ENCODE measurements at places on chromosomes 2 and 18.

- no peak for DNase-seq
Measured at GRCh38 chr2:134314681-134315368, 61.0 kb downstream of the MGAT5 start.

- DNase-seq = no peak
Measured at GRCh38 chr2:99660616-99661406, 171.0 kb upstream of the REV1 start.

DNA sequence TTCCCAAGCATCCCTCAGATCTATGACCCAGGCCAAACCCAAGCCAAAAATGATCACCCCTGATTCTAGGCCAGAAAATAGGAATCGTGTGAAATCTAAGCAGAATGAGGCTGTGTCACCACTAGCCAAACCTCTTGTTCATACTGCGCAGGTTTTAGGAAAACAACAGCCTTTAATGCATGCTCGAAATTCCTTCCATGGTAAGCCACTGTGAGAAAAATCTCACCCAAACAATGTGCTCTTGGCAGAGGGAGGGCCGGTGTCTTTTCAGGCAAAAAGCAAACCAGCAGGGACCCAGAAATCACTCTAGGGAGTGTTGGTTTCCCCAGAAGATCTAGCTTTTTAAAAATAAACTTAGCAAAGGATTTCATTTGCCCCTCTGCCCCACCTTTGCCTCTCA is 71.2 kb upstream of the FOSL2 start:
- DNase-seq = no peak

DNA sequence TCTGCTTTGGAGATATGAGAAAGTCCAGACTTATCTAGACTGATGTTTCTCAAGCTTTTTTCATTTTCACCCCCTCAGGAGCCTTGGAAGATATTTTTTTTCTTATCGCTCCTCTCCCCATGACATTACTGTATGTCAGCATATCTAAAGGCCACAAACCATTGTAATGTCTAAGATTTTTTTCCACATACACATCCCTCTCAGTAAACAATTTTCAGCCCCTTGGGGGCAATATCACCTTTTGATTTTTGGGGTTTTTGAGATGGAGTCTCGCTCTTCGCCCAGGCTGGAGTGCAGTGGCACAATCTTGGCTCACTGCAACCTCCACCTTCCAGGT is 60.3 kb upstream of the REL start:
- DNase-seq = no peak

DNA sequence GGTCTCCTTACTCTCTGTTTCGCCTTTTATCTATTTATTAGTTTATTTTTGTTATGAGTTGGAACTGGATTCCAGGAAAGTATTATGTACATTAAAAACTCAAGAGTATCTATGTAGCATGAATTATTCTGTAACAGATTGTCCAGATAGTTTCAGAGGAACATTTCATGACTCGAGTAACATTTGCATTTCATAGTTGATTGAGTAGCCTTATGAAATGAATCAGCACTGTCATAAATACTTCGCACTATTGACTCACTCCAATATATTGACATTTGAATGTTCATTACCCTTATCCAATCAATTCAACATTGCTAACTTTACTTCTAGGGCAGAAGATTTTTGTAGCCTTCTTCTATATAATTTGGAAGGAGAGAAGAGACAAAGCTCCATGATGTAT is 11.3 kb upstream of the VRK2 start:
- DNase-seq = no peak

- no peak for DNase-seq
Measured at GRCh38 chr2:212709280-212709679, 170.7 kb upstream of the ERBB4 start.

- no peak for DNase-seq
Measured at GRCh38 chr2:96147593-96148201, 2.5 kb upstream of the DUSP2 start.

DNA sequence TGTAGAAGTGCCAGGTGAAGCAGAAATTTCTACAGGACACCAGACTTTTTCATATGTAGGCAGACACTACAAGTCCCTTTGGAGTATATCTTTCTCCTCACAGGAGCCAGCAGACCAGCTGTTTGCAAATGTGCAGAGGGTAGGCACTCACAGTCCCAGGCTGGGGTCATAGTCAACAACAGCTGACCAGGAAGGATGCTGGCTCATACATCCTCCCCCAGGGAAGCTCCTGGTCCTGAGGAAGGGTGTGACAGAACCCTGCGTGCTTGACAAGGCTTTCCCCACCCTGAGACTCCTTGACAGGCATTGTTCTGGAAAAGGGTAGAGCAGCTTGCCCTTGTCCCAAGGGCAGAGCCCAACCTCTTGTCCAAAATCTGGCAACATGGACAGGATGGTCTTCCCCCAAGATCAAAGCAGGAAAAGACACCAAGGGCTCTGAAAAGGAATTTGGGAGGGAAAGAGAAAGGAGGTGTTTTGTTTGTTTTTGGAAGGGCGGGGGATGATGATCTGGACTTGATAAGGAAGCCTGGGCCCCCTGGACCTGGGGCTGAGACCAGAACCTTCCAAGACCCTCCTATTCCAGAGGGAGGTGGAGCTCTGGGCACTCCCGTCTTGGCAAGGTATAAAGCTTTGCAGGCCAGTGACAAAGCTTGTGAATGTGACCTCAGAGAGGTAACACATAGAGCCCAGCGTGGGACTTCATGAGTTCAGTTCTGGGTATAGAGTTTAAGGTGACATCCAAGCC is 87.1 kb downstream of the GFPT1 start:
- no peak for DNase-seq

DNA sequence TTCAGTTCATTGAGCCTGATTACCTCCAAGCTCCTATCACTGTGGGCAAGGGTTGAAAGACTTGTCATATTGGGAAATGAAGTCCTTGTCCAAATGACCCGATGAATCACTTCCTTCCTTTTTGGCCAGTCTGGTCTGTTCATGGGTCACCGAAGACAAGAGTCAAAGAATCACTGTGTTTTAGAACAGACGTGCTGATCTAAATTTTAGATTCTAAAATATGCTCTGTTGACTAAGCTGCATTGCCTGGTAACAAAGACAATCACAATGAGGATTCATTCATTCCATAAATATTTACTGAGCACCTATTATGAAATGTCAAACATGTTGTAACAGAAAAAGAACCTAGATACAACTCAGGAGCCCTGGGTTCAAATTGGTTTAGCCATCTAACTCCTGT is 99.4 kb upstream of the RND3 start:
- DNase-seq = no peak

DNA sequence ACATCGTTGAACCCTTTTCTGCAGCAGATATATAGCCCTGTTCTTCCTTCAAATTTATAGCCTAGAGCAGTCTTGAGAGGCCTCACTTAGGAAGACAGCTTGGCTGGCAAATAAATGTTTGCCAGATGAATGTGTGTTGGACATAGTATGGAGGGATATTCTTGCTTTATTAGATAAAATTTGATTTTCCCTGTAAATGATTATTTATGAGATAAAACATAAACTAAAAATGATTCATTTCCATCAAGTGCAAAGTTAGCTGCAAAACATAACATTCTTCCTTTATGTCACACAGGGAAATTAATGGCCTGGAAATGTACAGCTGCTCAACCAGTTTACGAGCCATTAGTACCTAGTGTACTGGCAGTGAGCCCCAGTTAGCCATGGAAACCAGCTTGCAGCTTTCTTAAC is 82.5 kb downstream of the LIMS1 start:
- DNase-seq = no peak

GRCh38 chr2:148531235-148531634 is 113.3 kb upstream of the EPC2 start:
- no peak for DNase-seq

- DNase-seq = no peak
Measured at GRCh38 chr2:65316072-65316471, 88.4 kb downstream of the ACTR2 start.

DNA sequence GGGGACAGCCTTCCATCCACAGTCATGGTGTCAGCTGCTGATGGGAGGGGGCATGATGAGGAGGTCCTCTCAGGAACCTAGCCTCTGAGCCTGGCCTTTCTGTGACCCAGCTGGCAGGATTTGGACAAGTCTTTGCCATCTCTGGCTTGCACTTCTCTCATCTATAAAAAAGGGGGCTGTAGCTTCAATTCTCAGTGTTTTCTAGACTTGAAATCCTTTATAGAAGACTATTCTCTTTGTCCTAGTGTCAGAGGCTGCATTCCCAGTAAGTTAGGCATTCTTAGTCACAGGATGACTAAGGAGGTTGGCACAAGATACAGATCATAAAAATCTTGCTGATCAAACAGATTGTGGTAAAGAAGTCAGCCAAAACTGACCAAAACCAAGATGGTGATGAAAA is 958.5 kb downstream of the CNTNAP5 start:
- no peak for DNase-seq

GRCh38 chr2:230793572-230794359 is 71.0 kb upstream of the ITM2C start:
- peak; percentile 51 for DNase-seq

DNA sequence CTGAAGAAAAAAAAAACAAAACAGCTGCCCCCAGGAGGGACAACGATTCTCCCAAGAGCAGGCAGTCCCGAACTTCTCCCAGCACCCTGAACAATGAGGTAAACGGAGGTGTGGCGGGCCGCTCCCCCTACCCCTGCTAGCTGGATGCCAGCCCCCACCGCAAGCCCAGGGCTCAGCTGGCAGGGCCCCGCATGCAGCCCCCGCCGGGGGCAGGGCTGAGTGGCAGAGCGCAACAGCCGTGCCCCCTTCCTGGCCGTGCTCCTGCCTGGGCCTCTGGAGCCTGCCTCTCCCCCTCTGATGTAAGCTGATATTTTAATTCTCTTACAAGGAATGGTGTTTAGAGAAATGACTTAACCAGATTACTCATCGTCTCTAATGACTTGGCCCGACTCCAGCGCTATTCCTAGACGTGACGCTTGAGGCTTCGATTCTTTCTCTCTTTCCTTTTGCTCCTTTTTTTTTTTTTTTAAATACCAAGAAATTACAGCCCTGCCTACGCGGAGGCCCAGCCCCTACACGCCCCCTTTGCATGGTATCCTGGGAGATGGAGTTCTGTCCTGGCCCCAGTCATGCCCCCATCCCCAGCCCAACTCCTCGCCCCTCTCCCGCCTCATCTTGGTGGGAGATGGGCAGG is 4.6 kb upstream of the ARID5A start:
- DNase-seq = peak; percentile 85

DNA sequence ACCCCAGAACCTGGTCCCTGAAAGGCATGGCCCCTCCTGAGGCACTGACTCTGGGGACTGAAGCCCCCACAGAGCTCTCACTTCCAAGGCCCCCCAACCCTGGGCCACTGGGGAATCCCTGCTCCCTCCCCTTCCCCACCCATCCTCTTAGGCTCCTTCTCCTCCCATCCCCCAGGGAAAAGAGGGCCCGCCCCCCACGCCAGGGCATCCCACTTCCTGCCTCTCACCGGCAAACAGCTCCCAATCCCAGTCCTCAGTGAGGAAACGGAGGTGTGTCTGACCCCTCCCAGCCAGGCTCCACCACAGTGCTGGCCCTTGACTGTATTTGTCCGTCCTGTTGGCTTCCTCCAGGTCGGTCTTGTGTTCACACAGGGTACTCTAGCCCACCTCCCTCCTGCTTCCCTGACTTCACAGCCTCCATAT is 35.0 kb upstream of the PTMA start:
- DNase-seq = no peak

DNA sequence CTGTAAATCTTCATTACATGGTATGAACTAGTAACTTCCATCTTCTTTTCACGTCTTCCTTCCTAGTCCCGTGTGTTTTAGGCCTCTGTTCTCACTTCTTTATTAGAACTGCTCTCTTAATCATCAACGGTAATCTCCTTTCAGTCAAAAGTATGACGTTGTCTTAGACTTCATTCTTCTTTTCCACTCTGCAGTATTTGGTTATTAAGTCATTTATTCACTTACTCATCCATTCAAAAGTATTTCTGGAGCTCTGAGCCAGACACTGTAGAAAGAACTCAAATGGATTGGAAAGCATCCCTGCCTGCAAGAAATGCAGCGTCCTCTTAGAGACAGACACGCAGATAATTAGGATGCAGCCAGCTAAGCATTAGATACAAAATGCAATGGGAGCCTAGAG is 494.6 kb upstream of the NRP2 start:
- no peak for DNase-seq

GRCh38 chr18:23416298-23416697 is 36.8 kb upstream of the RIOK3 start:
- DNase-seq = no peak

DNA sequence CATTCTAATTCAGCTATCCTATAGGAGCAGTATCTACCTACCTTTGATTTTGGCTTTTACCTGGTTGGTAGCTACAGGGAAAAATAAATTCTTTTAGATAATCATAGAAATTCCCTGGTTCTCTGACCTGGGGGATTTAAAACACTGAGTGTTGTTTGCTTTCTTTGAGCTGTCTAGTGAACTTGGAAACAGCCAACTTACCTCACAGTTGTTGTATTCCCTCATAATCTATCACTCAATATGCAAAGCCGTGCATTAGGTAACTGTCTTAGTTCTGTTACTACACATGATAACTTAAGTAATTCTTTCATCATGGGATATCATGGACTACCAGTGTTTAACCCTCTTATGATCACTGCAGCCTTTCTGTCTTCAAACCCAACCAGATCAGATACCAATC is 127.8 kb downstream of the TTC27 start:
- no peak for DNase-seq

- DNase-seq = no peak
Measured at GRCh38 chr2:80114812-80115211, 189.7 kb downstream of the LRRTM1 start.

DNA sequence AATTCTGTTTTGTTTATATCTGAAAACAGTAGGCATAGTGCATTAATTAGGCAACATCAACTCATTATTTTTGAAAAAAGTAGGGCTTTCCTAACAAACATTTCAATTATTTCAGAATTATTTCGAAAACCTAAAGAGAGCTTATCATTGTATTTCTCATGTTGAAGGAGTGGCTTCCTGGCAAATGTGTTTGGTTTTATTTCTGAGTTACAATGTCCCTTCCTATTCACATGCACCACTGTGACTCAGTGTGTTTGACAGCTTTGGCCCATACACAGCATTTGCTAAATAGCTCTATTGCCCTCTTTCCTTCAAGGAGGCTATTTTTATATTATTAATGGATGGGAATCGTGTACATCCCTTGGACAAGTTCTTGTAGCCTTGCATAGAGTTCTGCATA is 205.9 kb downstream of the PTGR3 start:
- DNase-seq = no peak

DNA sequence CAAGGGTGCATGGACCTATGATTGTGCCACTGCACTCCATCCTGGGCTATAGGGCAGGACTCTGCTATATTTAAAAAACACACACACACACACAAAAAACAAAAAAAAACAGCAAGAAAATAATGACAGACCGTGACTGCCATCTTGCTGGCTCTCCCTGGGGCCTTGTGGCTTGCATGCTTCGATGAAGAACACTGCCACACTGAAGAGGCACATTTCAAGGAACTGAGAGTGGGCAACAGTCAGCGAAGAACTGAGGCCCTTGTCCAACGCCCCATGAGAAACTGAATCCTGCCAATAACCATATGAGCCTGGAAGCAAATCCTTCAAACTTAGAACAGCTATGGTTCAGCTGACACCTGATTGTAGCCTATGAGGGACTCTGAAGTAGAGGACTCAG is 158.1 kb downstream of the CCBE1 start:
- no peak for DNase-seq

Data from stimulated activated CD4-positive, alpha-beta T cell treated with anti-CD3 and anti-CD28 coated beads, Interleukin-4, amount 100 ng/mL, for 1 hour (primary cell).